Astrocyte of the cerebellum (primary cell): ENCODE measurements at places on chromosomes 6 and 20.

DNA sequence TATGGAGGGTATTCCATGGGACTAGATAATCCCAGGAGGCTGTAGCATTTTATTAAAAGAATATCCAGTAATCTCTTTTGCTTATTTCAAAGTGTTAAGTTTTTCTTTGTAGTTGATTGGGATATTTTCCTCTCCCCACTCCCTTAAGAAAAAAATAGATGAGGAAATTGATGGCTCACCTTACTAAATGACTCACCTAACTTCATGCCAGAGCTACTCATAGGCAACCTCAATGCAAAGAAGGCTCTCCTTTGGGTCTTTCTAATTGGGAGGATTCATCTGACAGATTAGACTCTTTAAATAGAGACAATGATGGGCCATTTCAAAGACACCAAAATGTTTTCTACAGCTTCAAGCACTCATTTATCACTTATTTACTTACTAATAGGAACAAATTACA is 528.5 kb upstream of the BTBD3 start:
- DNase-seq = no peak

- DNase-seq = no peak
Observed at GRCh38 chr6:97077380-97077779, 152.9 kb downstream of the KLHL32 start.

DNA sequence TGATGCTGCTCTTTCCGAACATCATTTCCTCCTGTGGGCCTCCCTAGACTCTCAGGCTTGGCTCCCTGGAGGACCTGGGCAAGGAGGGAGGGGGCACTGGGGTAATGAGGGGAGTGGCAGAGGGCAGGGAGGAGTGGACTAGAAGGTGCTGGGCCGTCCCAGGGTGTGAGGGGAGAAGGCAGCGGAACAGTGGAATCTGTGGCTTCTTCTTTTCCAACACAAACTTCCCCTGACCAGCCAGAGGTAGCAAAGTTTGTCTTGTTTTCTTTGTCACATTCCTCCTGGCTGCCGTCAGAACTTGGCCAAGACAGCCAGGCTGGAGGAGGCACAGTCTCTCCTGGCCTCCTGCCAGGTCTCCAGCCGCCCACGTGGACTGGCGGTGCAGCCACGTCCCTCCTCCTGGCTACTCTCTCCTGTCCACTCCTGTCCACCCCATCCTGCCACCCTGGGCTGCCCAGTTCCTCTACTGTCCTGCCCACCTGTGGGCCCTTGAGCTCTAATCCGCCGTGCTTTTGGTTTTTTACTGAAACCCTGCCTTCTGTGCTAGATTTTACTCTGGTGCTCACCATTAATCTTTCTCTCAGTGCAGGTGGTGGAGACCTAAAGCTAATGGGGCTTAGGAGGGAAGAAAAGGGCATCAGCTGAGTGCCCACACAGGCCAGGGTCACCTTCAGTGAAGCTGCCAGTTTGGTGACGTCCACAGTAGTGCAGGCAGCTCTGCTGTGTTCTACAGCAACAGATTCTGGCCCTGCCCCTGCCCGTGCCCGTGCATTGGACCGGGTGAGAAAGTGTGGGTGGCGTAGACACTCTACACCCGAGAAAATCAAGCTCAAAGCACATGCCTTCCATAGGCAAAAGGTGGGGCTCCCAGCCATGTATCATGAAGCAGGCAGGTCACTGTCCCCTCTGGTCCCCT is 2.8 kb upstream of the CDSN start:
- peak; percentile 72 for DNase-seq

DNA sequence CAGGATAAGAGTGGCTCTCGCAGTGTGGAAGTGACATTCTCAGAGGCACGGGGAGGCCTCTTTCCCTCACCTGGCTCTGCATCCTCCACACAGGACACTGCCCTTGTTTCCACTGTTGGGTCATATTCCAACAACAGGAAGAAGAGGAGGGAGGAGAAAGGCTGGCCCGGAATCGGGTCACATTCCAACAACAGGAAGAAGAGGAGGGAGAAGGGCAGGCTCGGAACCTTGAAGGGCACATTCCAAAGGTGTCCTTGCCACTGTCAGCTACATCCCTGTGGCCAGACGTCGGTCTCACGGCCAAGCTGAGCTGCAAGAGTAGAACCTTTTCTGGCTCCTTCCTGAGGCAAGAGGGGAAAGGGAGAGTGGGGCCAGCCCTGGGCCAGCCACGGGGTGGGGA is 25.4 kb downstream of the CHRNA4 start:
- DNase-seq = no peak

- DNase-seq = no peak
Observed at GRCh38 chr6:37732688-37733087, 35.0 kb upstream of the MDGA1 start.

DNA sequence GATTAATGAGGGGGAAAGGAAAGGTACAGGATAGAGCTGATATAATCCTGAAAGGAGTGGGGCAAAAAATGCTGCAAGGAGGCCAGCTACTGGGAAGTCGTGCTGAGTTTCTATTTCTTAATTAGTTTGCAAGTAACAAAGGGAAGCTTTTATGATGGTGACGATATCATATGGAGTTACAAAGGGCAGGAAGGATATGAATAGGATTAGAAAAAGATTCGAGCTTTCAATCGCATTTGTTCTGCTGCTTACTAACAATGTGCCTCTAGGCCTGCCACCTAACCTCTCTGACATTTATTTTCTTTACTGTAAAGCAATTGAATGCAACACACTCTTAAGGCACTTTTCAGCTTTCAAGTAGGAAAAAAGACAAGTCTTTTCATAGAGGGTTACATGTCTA is 219.2 kb downstream of the CLVS2 start:
- DNase-seq = no peak

- no peak for DNase-seq
Observed at GRCh38 chr20:9281803-9282202, 212.9 kb downstream of the PLCB4 start.

- no peak for DNase-seq
Observed at GRCh38 chr6:45679163-45679562, 301.4 kb upstream of the SUPT3H start.

DNA sequence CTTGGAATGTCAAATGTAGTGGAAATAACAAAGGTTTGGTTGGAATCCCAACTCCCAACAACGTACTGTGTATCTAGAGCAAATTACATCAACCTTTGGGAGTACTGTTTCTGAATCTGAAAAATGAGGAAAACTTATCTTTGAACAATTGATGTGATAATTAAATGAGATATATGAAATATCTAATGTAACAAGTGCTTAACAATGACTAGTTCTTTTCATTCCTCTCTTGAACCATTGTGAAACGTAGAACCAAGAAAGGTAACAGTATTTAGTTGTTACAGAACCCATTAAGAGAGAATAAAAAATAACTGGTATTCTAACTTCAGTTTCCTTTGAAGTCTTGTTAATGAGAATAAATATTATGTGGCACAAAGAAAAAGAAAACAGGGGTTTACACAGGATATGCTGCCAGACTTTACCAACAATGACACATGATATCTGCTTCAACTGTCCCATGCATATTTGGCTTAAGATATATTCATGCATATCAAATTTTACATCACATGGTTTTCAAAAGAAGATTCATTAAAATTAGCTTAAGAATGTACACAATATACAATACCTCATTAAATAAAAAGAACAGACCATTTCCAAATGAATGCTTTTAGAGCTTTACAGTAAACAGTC is 111.8 kb downstream of the ATG5 start:
- peak; percentile 23 for DNase-seq

GRCh38 chr6:2529211-2529719 is 221.5 kb downstream of the MYLK4 start:
- DNase-seq = no peak

DNA sequence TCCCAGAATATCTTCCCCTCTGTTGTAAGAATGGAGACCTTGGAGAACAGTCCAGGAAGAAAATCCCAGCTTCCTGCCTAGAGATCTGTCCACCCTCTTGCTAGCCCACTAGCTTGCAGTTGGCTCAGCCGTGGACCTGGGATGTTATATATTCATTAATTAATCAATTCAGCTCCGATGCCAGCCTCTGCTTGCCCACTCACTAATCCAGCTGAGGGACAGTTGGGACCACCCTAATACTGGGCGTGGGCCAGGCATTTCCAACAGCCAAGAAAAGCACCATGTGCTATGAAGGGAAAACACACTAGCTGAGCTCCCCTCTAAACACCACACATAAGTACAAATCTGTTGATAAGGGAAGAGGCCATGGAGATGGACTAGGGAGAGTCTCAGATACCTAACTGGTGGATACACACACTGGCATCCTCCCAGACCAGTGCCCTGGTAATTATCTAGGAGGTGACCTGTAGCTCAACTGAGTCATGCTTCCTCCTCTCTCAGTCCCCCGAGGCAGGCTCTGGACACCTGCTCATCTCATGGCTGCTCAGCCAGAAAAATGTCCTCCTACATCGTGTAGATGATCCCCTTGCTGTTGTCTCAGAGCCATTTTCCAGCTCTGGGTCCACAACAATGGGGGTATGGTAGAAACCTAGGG is 78.9 kb downstream of the ANKRD60 start:
- no peak for DNase-seq
